ENCODE measurements at places on chromosomes 4 and X. TPM values are rescaled to one million over a fixed set of nuclear protein-coding genes. Genes with fewer than 3 reads are reported as not detected.

- no peaks in the 10 kb centered on the region for H3K36me3 ChIP-seq
- H3K4me1 ChIP-seq = peaks cover 2% of the 10 kb centered on the region
- peak; percentile 26 for DNase-seq
- H3K27me3 ChIP-seq = no peaks in the 10 kb centered on the region
Measured at GRCh38 chr4:137471895-137472294, 60.4 kb downstream of the PCDH18 start.

Gene ADH5
- 270 TPM for total RNA-seq

GRCh38 chr4:68129793-68130192 is at the start of gene TMPRSS11F:
TSS of gene TMPRSS11F (minus strand) at chr4:68129869. CDS start at chr4:68129820, 49 bp downstream.
- no peaks in the 10 kb centered on the region for H3K27me3 ChIP-seq
- no peaks in the 10 kb centered on the region for H3K36me3 ChIP-seq
- no peak within 1 kb of the TSS for H3K4me3 ChIP-seq
- no peaks in the 10 kb centered on the region for H3K4me1 ChIP-seq
- no peak for DNase-seq

GRCh38 chr4:164949448-164950143 is 27.9 kb downstream of the TRIM61 start:
- H3K27ac ChIP-seq = no peak overlapping the region
- H3K4me3 ChIP-seq = no peak overlapping the region

Gene CRMP1
- 0.33 TPM for total RNA-seq

- H3K36me3 ChIP-seq = no peaks in the 10 kb centered on the region
- H3K4me3 ChIP-seq = no peak overlapping the region
- H3K27ac ChIP-seq = no peak overlapping the region
- no peaks in the 10 kb centered on the region for H3K4me1 ChIP-seq
- H3K27me3 ChIP-seq = no peaks in the 10 kb centered on the region
Measured at GRCh38 chrX:1153940-1154339, 58.5 kb downstream of the CRLF2 start.

DNA sequence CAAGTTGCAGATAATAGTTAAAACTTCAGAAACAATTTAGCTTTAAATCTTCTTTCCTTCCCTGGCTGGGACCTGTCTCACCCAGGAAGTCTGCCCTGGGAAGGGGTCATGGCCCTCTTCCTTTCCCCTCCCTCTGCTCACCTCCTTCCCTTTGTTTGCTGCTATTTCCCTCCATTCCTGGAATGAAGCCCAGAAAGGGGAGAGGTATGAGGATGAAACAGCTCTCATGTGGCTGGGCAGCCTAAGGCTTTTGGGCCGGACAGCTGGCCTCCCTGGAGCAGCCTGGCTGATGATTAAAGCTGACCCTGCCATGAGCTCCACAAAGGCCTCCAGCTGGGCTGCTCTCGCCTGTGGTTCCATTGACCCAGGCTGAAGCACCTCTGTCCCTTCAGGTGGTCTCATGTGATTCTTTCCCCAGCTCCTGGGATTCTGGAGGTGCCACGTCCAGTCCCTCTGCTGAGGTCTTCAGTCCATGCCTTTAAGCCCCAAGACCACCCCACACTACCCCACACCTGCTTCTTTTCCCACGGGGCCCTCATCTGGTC is 202.1 kb downstream of the PTTG2 start:
- DNase-seq = peak; percentile 91
- no peaks in the 10 kb centered on the region for H3K27me3 ChIP-seq
- H3K36me3 ChIP-seq = no peaks in the 10 kb centered on the region

DNA sequence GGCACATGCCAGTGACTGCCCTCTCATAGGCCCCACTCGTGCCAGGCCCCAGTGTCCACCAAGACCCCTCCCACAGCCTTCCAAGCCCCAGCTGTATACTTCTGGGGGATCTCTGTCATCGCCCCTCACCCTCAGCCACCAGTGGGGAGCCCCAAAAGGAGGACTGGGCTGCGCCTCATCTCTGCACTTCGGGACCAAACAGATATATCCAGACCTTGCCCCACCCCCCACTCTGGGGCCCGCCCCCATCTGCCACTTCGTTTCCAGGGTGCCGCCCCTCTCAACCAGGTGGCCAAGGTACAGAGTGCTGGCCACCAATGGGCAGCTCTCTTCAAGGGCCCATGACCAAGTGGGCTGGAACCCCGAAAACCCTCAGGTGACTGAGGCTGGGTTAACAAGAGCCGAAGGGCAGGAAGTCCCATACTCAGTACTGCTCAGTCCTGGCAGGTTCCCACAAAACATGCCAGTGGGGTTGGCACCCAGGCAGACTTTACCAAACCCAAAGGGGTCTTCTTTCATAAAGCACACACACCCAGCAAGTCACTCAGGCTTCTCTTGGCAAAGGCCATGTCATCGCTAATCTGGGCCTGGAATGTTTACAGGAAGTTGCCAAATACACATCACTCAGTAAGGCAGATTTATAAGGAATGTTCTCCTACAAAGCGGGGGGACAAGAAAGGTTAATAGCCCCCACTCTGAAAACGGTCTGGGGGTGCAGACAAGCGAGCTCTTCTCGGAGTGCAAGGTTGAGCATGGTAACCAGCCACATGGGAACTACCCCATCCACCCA is 4.4 kb downstream of the ZFYVE28 start:
- H3K27ac ChIP-seq = peak overlapping the region; percentile 85
- H3K4me1 ChIP-seq = peaks cover 11% of the 10 kb centered on the region
- no peaks in the 10 kb centered on the region for H3K27me3 ChIP-seq

- DNase-seq = no peak
- H3K36me3 ChIP-seq = peaks cover 12% of the 10 kb centered on the region
- no peaks in the 10 kb centered on the region for H3K4me1 ChIP-seq
- no peak overlapping the region for H3K27ac ChIP-seq
- H3K4me3 ChIP-seq = no peak overlapping the region
- no peaks in the 10 kb centered on the region for H3K27me3 ChIP-seq
Measured at GRCh38 chr4:1361431-1361830, 14.4 kb downstream of the UVSSA start.

Gene SRPX2
- total RNA-seq = 18.2 TPM

- H3K27me3 ChIP-seq = no peaks in the 10 kb centered on the region
- H3K4me1 ChIP-seq = no peaks in the 10 kb centered on the region
- H3K4me3 ChIP-seq = no peak overlapping the region
- H3K27ac ChIP-seq = no peak overlapping the region
- peaks cover 1% of the 10 kb centered on the region for H3K36me3 ChIP-seq
- DNase-seq = peak; percentile 6
Measured at GRCh38 chr4:142194905-142195304, 558.5 kb downstream of the IL15 start.

Gene AFF2
- total RNA-seq = under 0.01 TPM

- DNase-seq = no peak
- no peaks in the 10 kb centered on the region for H3K4me1 ChIP-seq
- H3K27me3 ChIP-seq = no peaks in the 10 kb centered on the region
- no peak overlapping the region for H3K4me3 ChIP-seq
- H3K36me3 ChIP-seq = no peaks in the 10 kb centered on the region
- H3K27ac ChIP-seq = no peak overlapping the region
Measured at GRCh38 chrX:74800062-74800461, 125.2 kb downstream of the NEXMIF start.

DNA sequence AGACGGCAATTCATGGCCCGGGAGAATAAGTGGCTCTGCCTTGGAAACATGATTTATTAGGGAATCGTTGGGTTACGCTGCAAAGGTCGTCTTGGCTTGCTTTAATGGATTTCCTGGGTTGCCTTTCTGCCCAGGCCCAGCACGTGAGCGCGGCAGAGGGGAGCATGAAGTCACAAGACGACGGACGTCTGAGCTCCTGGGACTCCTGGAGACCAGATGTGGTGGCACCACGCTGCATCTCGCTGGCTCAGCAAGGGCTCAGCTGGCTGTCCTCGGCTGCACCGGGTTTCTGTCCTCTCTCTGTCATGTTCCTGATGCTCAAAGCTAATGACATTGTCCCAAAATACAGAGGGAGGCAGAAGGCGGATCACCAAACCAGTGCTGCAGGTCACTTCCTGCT is 61.2 kb downstream of the C4orf50 start:
- H3K36me3 ChIP-seq = no peaks in the 10 kb centered on the region
- H3K4me1 ChIP-seq = no peaks in the 10 kb centered on the region
- H3K4me3 ChIP-seq = no peak overlapping the region
- no peaks in the 10 kb centered on the region for H3K27me3 ChIP-seq
- no peak overlapping the region for H3K27ac ChIP-seq

Gene GPRASP1
- total RNA-seq = 5.8 TPM

GRCh38 chr4:168540086-168540485 is 43.2 kb downstream of the PALLD start:
- DNase-seq = peak; percentile 90
- H3K4me1 ChIP-seq = peaks cover 2% of the 10 kb centered on the region
- no peak overlapping the region for H3K4me3 ChIP-seq
- H3K36me3 ChIP-seq = no peaks in the 10 kb centered on the region

GRCh38 chrX:68354879-68355628 is 78.2 kb downstream of the OPHN1 start:
- H3K4me3 ChIP-seq = no peak overlapping the region
- no peaks in the 10 kb centered on the region for H3K4me1 ChIP-seq
- H3K27ac ChIP-seq = no peak overlapping the region
- DNase-seq = no peak
- no peaks in the 10 kb centered on the region for H3K36me3 ChIP-seq

GRCh38 chrX:10619425-10620046 is 849 bp downstream of the MID1 start:
- H3K4me1 ChIP-seq = peaks cover 1% of the 10 kb centered on the region
- H3K27ac ChIP-seq = peak overlapping the region; percentile 58
- H3K4me3 ChIP-seq = peak overlapping the region; percentile 62
- H3K27me3 ChIP-seq = no peaks in the 10 kb centered on the region

DNA sequence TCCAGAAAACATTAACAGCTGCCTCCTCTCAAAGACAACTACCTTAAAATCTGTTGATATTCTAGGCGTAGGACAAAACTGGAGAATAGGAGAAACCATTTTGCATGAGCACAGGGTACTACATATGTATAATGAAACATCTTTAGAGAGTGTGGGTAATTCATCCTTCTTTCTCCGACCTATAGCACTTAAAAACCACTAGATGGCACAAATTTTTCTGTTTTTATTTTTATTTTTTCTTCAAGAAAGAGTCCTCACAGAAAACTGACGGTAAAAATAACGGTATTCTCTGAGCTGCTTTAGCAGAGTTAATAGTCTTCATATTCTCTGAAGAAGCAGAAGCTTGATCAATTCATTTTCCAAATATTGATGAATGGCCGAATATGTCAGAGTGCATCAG is 14.6 kb downstream of the SMIM31 start:
- no peak for DNase-seq
- H3K4me3 ChIP-seq = no peak overlapping the region
- H3K27ac ChIP-seq = no peak overlapping the region
- H3K4me1 ChIP-seq = no peaks in the 10 kb centered on the region
- no peaks in the 10 kb centered on the region for H3K27me3 ChIP-seq

- H3K4me1 ChIP-seq = peaks cover 4% of the 10 kb centered on the region
- H3K36me3 ChIP-seq = peaks cover 9% of the 10 kb centered on the region
- H3K4me3 ChIP-seq = peak overlapping the region; percentile 91
- no peak for DNase-seq
Measured at GRCh38 chr4:673349-674091, 556 bp downstream of the ATP5ME start.

Gene CDX4
- not detected for total RNA-seq

DNA sequence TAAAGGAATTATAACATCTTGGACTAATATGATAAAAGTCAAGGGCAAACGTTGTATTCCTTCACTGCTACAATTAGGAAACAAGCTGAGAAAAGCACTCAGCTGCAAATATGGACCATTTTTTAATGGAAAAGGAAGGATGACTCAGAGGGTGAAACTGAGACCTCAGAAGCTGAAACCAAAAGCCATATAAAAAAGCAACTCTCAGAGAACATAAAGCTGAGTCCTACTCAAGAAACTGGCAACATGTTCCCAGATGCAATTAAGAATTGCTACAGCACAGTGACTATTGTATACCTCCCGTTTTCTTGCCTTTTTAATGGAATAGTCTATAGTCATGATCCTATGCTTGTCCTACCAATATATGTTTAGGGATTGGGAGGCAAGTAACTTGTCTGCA is 1106.4 kb upstream of the INTU start:
- no peak overlapping the region for H3K27ac ChIP-seq
- no peak overlapping the region for H3K4me3 ChIP-seq
- no peak for DNase-seq
- H3K4me1 ChIP-seq = no peaks in the 10 kb centered on the region
- no peaks in the 10 kb centered on the region for H3K27me3 ChIP-seq

DNA sequence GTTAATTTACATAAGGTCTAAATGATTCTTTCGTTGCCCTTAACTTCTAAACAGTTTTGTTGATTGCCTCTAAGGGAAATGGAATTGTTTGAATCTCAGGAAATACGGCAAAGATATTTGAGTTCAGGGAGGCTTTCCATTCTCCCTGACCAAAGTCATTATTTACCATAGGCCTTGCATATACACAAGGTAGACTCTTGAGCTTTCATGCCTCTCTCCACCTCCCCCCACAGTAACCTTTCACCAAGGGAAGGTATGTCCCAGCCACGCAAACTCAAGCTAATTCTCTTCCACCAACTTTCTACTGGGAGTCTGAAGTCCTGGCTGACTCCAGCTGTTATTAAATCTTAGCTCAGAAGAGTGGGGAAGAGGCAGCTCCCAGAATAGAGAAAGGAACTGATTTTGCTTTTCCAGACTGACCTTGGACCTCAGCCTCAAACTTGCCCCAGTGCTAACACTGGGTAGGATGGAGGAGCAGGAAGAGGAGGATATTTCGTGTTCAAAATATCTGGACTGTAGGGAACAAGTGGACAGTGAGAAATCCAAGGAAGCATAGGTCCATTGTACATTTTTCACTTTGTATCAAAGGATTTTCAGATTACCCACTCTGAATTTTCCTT is 1.4 kb downstream of the IGSF1 start:
- H3K4me1 ChIP-seq = no peaks in the 10 kb centered on the region
- H3K27ac ChIP-seq = no peak overlapping the region
- DNase-seq = no peak
- H3K4me3 ChIP-seq = no peak overlapping the region
- H3K27me3 ChIP-seq = no peaks in the 10 kb centered on the region
- no peaks in the 10 kb centered on the region for H3K36me3 ChIP-seq

DNA sequence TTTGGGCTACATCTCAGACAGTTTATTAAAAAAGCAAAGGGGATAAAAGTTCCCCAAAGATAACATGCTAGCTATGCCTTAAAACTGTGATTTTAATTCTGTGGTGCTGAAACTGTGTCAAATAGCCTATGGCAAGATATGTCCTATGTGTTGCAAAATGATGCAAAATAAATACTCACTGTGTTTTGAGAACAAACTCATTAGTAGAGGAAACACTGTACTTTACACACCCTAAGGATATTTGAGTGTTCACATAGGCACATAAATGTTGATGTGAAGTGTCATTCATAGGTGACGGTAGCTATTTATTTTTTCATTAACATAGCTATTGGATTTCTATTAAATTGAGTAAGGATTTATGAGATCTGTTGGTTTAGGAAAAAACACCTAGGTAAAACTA is 351.9 kb downstream of the FAT4 start:
- H3K27me3 ChIP-seq = no peaks in the 10 kb centered on the region
- H3K4me1 ChIP-seq = no peaks in the 10 kb centered on the region
- no peaks in the 10 kb centered on the region for H3K36me3 ChIP-seq
- H3K4me3 ChIP-seq = no peak overlapping the region
- no peak overlapping the region for H3K27ac ChIP-seq
- DNase-seq = no peak
